ENCODE measurements at places on chromosomes 12 and 14.

GRCh38 chr12:52259657-52260243 lies 14.7 kb upstream of the KRT86 start:
- no peak for DNase-seq

GRCh38 chr14:22982477-22983245 lies at the start of gene AJUBA:
TSS of gene AJUBA (minus strand) at chr14:22982551. CDS start at chr14:22982266, 285 bp downstream.
- DNase-seq: peak; percentile 35

- DNase-seq: no peak
These were observed 5.9 kb downstream of the PXN start for GRCh38 chr12:120259418-120260202.

- no peak for DNase-seq
These were observed 144.1 kb downstream of the PRKD1 start for GRCh38 chr14:29783556-29783955.

- no peak for DNase-seq
These were observed 144.7 kb upstream of the RFLNA start for GRCh38 chr12:124150168-124150567.

- DNase-seq: no peak
These were observed 275.2 kb upstream of the FLRT2 start for GRCh38 chr14:85254711-85255110.

- no peak for DNase-seq
These were observed 10.1 kb upstream of the FBXO33 start for GRCh38 chr14:39442293-39442692.

DNA sequence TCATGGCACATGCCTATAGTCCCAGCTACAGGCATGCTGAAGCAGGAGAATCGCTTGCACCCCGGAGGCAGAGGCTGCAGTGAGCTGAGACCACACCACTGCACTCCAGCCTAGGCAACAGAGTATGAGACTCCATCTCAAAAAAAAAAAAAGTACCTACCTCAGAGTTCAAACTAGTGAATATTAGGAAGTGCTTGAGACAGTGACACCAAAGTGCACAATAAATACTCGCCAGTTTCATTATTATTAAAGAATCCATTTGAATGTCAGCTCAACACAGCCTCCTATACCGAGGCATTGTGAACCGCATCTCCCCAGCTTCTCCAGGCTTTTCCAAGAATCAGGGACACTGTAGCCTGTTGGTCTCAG lies 5.0 kb downstream of the GAPDH start:
- DNase-seq: no peak

DNA sequence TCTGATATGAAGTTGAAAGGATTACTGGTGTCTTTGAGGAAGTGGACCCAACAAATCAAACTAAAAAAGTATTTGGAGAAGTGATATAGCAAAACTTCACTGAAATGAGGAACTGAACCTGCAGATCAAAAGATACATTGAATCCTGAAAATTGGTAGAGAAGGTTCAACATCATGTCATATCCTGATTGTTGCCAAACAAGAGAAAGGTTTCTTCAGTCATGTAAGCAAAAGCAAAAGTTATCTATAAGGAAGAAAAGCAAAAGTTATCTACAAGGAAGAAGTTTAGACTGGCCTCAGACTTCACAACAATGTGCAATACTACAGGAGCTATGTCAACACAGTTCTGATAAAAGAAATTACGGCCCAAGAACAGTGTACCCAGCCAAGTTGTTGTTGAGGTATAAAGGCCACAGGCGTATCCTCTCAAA lies 142.7 kb downstream of the RAD51B start:
- DNase-seq: peak; percentile 58

Measured in pons (tissue), 1 donor.